ENCODE measurements at places on chromosomes 7 and 10.

GRCh38 chr7:157481389-157481788, 144.6 kb downstream of the DNAJB6 start:
- no peak for DNase-seq

- no peak for DNase-seq
These were observed 36.3 kb downstream of the CALML3 start for GRCh38 chr10:5560817-5561703.

DNA sequence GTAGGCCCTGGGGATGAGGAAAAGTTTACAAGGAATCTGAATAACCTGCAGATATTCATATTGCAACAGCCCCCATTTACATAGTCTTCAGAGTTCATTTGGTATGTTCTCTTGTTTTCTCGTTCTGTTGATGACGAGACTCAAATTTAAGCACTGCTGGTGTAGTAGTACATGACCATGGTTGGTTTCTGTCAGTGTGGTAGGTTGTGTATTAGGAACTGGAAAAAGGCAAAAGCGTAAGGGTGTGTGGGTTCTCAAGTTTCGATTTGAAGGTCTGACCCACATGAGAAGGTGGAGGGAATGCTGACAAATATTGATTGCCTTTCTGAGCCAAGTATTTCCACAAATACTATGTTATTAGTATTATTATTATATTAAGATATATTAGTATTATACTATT, 151.7 kb downstream of the AUTS2 start:
- no peak for DNase-seq

DNA sequence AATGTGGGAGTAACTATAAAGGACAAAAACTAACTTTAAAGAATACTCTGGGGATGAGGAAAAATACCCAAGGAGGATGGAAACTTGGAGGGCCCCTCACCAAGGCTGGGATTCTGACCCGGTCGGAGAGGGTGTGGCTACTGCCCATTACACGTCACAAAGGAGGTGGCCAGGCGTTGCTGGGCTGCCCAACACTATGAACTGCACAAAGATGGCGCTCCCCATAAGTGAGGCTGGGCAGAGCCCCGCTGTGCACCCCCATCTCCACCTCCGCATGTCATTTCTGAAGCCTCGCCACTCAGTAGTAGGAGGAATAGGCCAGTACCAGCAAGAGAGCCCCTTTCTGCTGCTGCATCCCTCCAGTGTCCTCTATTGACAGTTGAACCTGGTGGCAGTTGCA, 290.1 kb upstream of the ZNF32 start:
- DNase-seq, result no peak

- no peak for DNase-seq
These were observed 91.7 kb downstream of the SLC25A40 start for GRCh38 chr7:87784424-87784823.

DNA sequence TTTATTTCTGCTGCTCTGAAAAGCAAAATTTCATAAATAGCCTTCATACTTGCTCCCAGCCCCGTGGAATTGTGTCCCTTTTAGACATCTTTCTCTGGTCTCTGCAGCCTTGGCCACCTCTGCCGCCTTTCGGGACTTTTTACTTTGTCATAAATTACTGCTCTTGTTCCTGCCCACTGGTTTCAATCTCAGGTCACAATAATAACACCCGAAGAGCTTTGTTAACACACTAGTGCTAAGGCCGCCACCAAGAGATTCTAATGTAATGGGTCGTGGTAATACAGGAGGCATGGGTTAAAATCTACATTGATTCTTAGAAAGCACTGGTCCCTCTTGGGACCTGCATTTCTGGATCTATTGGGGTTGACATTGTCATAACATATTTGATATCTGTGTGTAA, 276.0 kb upstream of the VWC2 start:
- DNase-seq, result no peak

All from astrocyte of the spinal cord (primary cell).